ENCODE measurements at places on chromosomes 11 and 22. TPM values are rescaled to one million over a fixed set of nuclear protein-coding genes. Genes with fewer than 3 reads are reported as not detected.

DNA sequence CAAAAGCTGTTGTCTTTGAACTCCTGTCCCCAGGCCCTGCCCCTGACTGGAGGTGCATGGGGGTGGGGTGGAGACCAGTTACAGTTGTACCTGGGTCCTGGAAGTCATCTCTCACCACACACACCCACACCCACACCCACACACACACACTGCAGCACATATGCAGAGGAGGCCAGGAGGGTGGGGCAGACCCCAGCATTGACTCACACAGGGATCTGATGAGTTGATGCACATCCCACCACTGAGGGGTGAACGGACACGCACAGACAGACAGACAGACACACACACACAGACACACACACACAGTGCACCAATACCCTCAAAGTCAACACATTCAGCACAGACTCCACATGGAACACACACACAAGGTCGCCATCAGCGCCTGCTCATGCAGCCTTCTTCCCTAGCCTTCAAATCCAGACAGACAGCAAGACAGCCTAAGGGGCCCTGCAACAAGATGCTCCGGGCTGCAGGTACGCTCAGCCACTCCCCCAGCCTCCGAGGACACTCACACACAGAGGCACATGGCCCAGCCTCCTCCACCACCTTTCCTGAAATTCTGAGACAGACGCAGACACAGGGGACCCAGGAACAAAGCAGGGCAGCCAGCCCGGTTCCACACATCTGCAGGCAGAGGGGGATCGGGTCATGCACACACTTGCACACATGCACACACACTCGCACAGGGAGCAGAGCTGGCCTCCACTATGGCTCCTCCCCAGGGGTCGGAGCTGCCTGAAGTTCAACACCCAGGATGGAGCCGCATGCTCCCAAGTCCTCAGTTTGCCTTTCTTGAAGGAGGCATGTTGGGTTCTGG lies 26.5 kb downstream of the SYT7 start:
- no peak for DNase-seq

DNA sequence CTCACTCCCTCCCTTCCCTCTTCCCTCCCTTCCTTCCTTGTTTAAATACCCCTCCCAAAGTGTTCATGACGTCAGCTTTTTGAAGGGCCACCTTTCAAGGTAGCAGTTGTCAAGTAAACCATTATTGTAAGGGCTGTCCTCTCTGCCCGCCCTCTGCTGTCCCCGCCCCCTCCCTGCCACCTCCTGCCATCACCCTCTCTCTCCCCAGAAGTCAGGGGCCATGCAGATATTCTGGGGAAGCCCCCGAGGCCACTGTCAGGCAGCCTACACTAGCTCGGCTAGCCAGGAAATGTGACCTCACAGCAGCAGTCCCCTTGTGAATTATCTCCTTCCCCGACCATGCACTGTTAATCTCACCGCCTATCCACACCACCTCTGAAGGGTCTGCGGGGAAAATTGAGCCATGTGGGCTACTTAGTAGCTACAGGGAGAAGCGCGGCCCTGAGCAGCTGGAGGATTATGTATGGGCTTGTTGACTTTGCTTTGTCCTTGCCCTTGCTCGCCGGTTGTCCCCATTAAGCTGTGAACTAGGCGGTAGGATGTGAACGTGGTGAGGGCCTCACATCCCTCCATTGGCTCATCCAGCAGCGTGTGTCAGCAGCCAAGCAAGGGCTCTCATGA lies 42.1 kb upstream of the ATXN10 start:
- no peak for DNase-seq

- no peak for DNase-seq
Observed at GRCh38 chr11:19951558-19952115, 208.6 kb downstream of the DBX1 start.

Gene HPX
- total RNA-seq, result not detected

Gene SF1
- 72.2 TPM for total RNA-seq

All from MG63 (cell line).